ENCODE measurements at places on chromosomes 16 and 17.

- DNase-seq, result no peak
Observed at GRCh38 chr16:8855051-8855786, 13.6 kb downstream of the CARHSP1 start.

DNA sequence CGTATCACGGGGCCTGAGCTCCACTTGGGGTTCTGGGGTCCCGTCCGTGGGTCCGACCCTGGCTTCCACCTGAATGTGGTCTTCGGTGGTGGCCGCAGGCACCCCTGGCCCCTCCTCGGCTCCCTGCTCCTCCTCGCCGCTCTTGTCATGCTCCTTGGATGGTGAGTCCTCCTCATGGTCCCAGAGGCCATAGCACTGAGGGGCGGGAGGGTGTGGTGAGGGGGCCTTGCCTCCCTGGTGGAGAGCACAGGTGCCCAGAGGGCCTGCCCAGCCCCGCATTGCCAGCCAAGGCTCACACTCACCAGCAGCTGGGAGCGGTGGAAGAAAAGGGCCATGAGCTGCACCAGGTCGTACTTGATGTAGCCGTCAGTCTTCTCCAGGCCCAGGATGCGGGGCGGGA is 14.9 kb downstream of the CTU2 start:
- DNase-seq, result no peak

- no peak for DNase-seq
Observed at GRCh38 chr16:85374571-85374872, 238.6 kb upstream of the GSE1 start.

DNA sequence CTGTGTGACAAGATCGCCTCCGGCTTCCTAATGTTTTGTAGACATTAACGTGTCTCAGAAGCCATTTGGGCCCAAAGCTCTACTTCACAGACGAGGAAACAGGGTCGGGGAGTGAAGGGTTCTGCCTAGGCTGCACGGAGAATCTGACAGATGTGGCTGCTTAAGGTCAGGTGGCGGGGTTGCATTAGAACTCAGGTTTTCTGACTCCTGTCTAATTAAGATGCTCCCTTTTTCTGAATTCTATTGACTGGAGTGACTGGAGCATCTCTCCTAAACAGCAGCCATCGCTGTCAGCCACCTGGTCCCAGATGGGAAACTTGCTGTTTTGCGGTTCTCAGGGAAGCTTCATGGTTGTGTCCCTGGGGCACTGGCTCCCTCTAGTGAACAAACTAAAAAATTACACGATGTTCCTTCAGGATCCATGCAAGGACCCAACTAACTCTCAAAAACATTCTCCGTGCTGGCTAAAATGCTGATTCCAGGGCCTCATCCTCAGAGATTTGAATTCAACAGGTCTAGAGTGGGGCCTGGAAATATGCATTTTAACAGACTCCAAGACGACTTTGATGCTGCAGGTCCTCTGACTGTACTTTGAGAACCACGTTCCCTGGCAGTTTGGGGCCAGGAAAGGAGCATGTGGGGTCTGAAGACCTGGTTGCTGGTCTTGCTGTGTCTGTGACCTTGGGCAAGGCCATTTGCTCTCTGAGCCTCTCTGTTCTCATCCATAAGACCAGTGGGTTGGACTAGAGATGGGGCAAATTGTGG is 117.4 kb downstream of the IRF8 start:
- peak; percentile 13 for DNase-seq

GRCh38 chr17:48134912-48135480 is 27.4 kb downstream of the SNX11 start:
- no peak for DNase-seq

DNA sequence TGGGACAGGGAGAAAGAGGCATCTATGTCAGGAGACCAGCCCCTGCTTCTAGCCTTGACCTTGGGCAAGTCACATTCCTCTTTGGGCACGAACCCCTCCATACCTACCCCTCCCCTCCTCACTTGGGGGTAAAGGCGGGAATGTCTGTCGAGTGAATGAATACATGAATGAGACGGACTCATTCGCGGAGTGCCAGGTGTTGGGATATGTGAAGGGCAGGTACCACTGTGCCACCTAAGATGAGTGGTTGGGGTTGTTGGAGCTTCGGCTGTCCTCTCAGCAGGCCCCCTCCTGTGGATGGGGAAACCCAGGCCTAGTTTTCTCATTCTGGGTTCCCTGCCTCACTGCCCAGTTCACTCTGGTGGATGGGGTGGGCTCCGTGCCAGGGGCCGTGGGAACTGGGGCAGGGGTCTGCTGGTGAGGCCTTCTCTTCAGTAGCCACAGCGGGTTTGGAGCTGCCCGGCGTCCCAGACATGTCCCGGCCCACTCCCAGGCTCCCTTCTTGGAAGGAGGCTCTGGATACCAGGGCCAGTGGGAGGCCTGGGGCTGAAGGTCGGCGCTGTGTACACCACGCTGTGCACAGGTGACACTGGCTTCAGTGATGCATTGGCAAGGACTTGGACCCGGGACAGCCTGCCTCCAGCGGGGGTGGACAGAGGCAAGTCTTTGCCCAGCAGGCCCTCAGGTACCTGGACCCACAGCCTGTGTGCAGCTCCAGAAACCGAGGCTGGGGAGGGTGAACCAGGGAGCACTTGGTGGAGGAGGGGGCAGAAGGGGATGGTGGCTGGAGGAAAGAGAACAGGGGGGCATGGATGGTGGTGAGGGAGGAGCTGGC is 5.6 kb downstream of the GLIS2 start:
- no peak for DNase-seq

GRCh38 chr16:12214509-12214908 is 238.0 kb downstream of the SNX29 start:
- no peak for DNase-seq

DNA sequence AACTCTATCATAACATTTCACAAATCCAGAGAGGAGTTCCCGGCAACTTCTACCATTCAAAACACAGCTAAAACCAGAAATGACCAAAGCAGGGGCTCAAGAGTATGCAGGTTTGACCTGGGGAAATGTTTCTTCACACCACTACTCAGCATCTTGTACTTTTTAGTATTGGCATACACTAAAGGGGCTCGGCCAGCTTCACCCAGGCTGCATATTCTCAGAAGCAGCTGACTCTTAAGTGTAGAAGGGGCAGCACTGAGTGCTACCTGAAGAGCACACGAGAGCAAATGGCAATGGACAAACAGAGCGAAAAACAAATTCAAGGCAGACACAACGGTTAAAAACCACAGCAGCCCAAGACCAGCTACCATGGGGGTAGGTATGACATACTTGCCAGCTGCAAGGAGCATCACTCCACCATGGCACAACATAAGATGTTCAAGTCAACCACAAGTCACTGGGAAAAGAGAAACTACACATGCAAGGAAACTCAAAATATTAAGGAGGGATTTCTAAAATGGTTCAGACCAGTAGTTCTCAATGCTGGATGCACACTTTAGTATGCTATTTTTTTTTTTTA is 34.4 kb downstream of the N4BP1 start:
- no peak for DNase-seq

GRCh38 chr16:47056688-47057629 is 83.5 kb upstream of the DNAJA2 start:
- DNase-seq, result no peak

- DNase-seq, result no peak
Observed at GRCh38 chr17:59627274-59627673, 7.6 kb downstream of the CLTC start.

GRCh38 chr16:50273888-50274325 is 7.6 kb downstream of the ADCY7 start:
- no peak for DNase-seq

- no peak for DNase-seq
Observed at GRCh38 chr16:17470182-17470907, 415 bp downstream of the XYLT1 start.

DNA sequence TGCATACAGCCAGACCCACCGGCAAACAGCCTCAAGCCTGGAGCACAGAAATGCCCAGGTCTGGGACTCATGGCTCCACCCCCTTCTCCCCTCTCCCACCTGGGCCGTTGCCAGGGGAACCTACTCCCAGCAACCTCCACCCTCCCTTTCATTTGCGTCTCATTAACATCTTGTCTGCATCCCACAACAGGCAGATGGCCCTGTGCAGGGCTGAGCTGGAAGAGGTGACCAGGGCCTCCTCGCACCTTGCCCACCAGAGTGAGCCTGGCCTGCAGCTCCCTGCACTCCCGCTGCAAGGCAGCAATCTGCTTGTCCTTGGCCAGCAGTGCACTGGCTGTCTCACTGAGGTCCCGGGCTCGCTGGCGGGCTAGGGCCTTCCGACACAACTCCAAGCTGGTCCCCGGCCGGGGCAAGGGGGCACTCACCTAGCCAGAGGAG is 3.3 kb downstream of the TSPOAP1 start:
- no peak for DNase-seq

DNA sequence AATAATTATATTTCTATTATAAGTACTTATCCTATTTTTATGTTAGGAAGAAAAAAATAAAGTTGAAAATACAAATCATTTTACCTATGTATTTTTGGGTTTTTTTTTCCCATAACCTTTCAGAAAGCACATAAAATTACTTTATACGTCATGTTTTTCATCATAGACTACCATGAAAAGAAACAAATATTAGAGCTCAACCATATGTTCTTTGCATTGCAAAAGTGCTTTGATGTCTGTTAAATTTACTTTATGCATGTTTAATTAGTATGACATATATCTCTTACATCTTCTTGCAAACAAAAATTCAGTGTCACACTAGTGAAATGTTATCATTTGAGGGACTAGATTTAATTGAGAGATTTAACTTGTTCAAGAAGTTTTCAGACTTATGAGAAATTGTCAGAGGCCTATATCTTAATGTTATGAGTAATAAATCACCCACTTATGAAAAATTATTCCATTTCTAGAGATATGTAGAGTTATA is 24.0 kb downstream of the BRIP1 start:
- DNase-seq, result no peak

DNA sequence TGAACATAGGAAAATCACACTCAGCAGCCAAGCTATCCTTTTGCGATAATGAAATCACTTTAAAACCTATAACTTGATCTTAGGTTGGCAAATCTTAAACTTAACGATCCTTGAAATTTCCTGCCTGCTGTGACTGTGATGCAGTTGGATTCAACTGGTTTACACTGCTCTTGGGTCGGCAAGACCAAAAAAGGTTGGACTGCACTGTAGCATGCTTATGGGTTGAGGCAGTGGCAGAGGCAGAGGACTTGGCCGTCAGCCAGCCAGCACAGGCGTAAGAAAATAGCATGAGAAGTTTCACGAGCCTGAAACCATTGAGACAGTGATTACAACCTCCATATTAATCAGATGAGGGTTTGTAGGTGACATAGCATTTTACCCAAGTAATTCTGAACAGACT is 21.4 kb downstream of the WSB1 start:
- DNase-seq, result no peak

GRCh38 chr17:53336281-53336680 is 486.4 kb upstream of the KIF2B start:
- DNase-seq, result no peak

GRCh38 chr16:27972500-27972899 is 91.0 kb downstream of the GSG1L start:
- DNase-seq, result no peak

DNA sequence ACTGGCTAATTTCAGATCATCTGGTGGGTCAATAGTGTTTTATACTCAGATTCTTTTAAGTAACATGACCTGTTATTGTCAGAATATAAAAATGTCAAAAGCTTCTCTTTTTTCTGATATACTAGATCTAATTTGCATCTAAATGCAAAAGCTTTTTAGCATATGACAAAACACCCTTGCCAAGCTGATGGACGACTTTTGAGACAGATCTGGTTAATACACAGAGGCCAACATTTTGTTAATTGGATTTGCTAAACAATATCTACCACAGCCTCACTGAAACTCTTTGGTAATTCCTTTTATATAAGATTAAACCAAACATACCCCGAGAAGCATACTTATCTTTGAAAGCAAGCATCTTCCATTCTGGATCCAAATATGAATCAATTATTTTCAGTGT is 10.3 kb upstream of the NOL11 start:
- DNase-seq, result no peak

DNA sequence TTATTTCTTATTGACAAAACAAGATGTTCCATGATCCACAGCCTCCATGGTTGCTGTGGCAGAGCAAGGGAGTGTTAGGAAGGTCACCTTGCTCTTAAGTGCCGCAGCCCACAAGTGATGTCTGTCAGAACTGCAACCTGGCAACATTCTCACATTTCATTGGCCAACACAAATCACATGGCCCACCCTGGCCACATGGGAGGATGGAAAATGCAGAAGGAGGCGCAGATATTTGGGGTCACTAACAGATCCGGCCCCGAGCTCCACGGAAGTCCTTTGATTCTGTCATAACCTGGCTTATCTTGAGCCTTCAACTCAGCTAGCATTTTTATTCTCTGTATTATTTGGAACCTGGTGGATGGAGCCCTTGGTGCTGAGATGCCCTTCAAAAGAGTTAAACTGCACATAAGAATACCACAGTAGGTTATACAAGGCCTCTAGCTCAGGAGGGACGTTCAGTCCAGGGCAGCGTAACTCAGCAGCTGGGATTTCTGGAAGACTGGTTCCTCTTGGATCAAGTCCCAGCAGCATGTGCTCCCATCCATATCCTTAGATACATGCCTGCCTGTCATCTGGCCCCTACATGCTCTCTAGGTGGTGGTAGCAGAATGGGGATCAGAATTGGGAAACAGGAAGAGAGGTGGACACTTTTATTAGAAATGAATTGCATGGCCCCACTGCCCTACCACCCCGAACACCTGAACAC is 508.1 kb downstream of the HAPSTR1 start:
- no peak for DNase-seq

GRCh38 chr17:67974598-67975066 is 21.6 kb downstream of the C17orf58 start:
- no peak for DNase-seq

DNA sequence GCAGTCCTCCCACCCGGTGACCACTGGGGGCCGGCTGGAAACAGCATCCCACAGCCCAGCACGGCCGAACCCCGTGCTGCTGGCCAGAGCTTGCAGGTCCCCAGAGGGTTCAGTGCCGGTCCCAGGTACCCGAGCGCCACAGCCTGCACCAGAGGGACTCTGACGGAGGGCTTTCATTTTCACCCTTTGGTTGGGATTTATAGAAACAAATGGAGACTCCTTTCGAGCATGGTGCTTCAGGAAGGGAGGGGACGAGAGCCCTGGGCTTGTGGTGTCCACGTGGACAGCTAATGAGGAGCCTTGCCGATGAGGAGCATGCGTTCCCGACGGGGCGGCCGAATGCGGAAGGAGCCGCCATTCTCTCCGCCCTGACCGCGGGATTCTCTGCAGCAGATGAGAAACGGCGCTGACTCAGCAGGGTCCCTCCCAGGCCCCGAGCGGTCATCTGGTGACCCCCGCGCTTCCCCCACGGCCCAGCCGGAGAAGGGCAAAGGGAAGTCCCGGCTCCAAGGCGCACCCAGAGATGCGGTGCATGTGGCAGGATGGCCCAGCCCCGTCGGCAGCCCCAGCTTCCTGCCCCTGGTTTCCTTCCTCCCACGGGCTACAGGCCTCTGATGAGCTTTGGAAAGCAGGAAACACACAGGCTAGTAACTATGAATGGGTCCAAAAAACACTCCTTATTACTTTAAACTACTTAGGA is 9.8 kb downstream of the SLC38A10 start:
- no peak for DNase-seq

- DNase-seq, result no peak
Observed at GRCh38 chr17:80941743-80942422, 49.8 kb upstream of the CHMP6 start.

GRCh38 chr17:80345841-80346497 is 69.0 kb upstream of the ENDOV start:
- DNase-seq, result no peak

GRCh38 chr16:57426356-57426755 is 20.8 kb downstream of the CIAPIN1 start:
- DNase-seq, result no peak

- peak; percentile 30 for DNase-seq
Observed at GRCh38 chr16:88922114-88922825, 54.7 kb downstream of the CBFA2T3 start.

Measured in cerebellar nuclear complex (tissue), 1 donor.